ENCODE measurements at places on chromosomes 3 and 15. TPM values are rescaled to one million over a fixed set of nuclear protein-coding genes. Genes with fewer than 3 reads are reported as not detected.

DNA sequence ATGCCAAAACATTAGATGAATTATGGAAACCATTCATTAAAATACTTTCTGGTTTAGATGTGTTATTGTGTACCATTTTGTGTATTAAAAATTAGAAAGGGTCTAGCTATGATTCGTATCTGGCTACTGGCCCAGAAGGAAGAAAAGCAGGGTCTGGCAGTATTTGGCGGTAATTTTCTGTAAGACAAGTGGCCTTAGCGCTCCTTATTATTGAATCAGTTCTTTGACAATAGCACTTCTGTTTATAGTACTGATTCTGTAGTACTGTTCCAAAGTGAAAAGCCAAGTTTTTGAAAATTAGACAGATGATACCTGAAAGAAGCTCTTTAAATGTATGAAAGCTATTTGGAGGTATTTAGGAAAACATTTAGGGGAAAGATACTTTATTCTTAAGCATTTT lies 10.2 kb downstream of the GLCE start:
- no peaks in the 10 kb centered on the region for H3K36me3 ChIP-seq
- no peak for DNase-seq
- H3K27ac ChIP-seq: no peak overlapping the region
- H3K27me3 ChIP-seq: no peaks in the 10 kb centered on the region

DNA sequence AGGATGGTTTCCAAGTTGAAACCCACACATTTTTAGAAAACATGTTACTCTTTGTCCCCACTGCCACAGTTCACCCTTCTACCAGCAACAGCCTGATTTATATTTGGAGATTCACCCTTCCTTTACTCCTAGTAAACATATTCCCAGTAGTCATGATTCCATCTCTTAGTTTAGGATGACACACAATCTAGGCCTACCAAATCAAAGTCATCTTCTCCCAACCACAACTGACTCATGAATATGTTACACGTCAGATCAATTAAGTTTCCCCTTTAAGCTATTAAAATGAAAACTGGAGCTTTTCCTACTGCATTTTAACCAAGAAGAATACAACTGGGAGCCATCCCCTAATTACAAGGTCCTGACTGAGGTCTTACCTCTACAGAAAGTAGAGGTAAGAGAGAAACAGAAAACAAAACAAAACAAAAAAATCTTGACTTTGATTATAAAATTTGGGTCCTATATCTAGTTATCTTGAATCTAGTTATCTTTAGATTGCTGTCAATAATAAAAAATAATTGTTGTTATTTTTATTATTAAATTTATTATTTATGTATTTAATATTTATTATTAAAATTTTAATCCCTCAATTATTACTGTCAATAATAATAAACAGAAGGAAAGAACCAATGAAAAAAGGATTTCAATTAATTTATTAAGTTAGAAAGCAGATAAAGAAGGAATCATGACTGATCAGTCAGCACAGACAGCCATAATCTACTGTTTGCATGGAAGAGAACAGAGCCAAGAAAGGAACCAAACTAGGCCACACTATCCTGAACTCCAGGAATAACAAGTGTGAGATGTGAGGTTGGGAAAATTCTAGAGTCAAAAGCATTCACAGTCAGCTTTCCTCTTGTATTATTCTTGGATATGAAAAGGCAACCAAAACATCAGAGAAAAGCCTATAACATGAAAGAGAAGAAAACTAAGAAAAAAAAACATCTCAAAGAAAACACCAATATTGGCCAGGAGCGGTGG lies 12.5 kb downstream of the DPH6 start:
- H3K4me1 ChIP-seq: peaks cover 3% of the 10 kb centered on the region
- H3K36me3 ChIP-seq: no peaks in the 10 kb centered on the region
- DNase-seq: no peak
- no peak overlapping the region for H3K27ac ChIP-seq

DNA sequence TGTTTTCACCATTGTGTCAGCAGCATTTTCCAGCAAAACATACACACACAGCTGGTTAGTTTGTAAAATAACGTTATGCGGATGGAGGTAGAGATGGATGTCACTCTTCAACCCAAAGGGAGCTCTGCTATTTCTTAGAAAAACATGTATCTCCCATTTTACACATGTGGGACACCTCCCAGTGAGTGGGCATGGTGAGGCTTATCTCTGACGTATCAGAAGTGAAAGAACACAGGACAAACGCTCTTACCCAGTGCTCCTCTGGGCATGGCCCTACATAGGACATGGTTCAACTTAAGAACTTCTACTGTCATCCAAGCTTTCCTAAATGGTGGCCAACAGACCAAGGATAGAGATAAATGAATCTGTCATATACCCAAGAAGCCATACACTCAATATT lies 2.1 kb downstream of the FAM240A start:
- H3K36me3 ChIP-seq: no peaks in the 10 kb centered on the region
- H3K4me1 ChIP-seq: no peaks in the 10 kb centered on the region
- H3K4me3 ChIP-seq: no peak overlapping the region

- DNase-seq: no peak
- H3K4me1 ChIP-seq: no peaks in the 10 kb centered on the region
- H3K4me3 ChIP-seq: no peak overlapping the region
Measured at GRCh38 chr3:50196253-50196801, 4.9 kb downstream of the GNAT1 start.

GRCh38 chr3:150107429-150108175 lies 136.9 kb upstream of the PFN2 start:
- H3K27me3 ChIP-seq: no peaks in the 10 kb centered on the region
- no peak overlapping the region for H3K4me3 ChIP-seq
- no peaks in the 10 kb centered on the region for H3K4me1 ChIP-seq
- no peak overlapping the region for H3K27ac ChIP-seq
- no peaks in the 10 kb centered on the region for H3K36me3 ChIP-seq

DNA sequence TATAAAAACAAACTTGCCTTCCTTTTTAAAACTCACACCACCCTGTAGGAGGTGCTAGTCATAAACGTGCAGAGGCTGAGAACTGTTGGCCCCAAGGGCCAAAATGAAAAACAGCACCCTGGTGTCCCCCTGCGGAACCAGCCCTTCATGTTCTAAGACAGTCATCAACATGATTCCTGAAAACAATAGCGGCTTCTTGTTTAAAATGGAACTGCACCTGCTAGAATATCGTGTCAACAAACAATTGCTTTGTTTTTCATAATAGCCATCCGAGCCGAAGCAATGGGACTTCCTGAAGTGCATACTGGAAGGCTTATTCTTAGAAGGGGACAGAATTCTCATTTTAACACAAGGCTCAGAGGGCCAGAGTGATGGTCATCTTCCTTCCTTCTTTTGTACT lies 43.7 kb downstream of the MECOM start:
- no peaks in the 10 kb centered on the region for H3K27me3 ChIP-seq
- H3K4me1 ChIP-seq: peaks cover 3% of the 10 kb centered on the region
- H3K36me3 ChIP-seq: no peaks in the 10 kb centered on the region
- no peak overlapping the region for H3K4me3 ChIP-seq
- no peak for DNase-seq

DNA sequence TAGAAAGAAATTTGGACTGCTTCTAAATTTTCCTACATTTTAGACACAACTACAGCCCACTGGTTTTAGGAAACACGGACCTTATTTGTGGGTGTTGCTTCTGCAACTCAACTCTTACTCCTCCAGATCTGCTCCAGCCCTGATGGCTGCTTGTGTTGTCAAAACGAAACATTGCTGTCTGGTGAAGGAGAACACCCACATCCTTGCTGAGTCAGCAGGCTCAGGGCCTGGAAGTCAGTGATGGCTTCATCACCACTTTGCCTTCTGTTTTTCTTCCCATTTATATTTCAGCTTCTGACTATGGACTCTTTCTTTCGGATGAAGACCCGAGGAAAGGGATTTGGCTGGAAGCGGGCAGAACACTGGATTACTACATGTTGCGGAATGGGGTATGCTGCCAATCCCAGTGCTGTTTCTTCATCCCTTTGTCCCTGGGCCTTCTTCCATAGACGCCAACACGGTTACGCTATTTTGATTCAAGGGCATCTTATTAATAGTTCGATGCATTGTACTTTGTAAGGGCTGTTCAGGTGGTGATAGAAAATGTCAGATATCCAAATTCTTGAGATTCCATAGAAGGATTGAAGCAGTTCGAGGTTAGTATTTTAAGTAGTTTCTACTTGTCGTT lies 392.6 kb upstream of the TPM1 start:
- H3K27ac ChIP-seq: no peak overlapping the region
- DNase-seq: no peak
- peaks cover 3% of the 10 kb centered on the region for H3K4me1 ChIP-seq
- peaks cover 3% of the 10 kb centered on the region for H3K36me3 ChIP-seq
- no peaks in the 10 kb centered on the region for H3K27me3 ChIP-seq

GRCh38 chr3:53668872-53669271 lies 174.5 kb downstream of the CACNA1D start:
- DNase-seq: no peak
- no peak overlapping the region for H3K4me3 ChIP-seq
- H3K36me3 ChIP-seq: no peaks in the 10 kb centered on the region
- H3K27ac ChIP-seq: no peak overlapping the region
- H3K27me3 ChIP-seq: no peaks in the 10 kb centered on the region

DNA sequence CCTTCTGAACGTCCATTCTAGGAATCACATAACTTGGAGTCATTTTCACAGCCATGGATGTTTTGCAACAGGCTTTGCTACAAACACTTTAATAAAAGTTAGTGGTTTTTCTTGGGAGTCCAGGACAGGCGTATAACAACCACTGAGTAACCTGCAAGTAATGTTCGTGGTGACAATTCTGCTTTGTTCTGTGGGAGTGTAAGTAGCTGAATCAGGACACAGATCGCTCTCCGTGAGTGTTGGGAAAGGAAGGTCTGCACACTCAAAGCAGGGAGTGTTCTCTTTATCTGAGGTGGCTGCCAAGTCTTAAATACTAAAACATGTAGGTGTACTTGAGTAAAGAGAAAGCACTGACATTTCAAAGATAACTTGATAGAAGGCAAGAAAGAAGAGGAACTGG lies 7.9 kb upstream of the BNC1 start:
- H3K4me1 ChIP-seq: no peaks in the 10 kb centered on the region
- no peaks in the 10 kb centered on the region for H3K27me3 ChIP-seq
- no peak for DNase-seq

DNA sequence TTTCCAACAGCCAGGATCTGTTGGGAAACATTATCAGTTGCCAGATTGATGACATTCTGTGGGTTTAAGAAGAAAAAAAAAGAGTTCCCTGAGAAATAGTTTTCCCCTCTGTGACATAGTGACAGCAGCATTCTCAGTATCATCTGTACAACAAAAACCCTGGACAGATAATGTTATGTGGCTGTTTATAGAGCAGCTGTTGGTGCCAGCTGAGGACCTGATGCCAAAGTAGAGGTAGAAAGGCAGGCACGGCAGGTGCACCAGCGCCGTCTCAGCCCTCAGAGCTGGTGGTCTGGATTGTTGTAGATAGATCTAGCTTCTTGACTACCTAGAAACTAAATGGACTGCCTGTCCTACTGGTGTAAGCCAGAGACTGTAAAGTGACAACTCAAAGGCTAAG lies 56.2 kb upstream of the FILIP1L start:
- no peak overlapping the region for H3K27ac ChIP-seq
- H3K4me1 ChIP-seq: no peaks in the 10 kb centered on the region
- no peak for DNase-seq
- no peak overlapping the region for H3K4me3 ChIP-seq

- no peaks in the 10 kb centered on the region for H3K27me3 ChIP-seq
- H3K4me3 ChIP-seq: no peak overlapping the region
Measured at GRCh38 chr3:101261506-101261905, 58.9 kb downstream of the IMPG2 start.

GRCh38 chr3:60552581-60552980 lies 698.7 kb downstream of the FHIT start:
- H3K4me3 ChIP-seq: no peak overlapping the region

DNA sequence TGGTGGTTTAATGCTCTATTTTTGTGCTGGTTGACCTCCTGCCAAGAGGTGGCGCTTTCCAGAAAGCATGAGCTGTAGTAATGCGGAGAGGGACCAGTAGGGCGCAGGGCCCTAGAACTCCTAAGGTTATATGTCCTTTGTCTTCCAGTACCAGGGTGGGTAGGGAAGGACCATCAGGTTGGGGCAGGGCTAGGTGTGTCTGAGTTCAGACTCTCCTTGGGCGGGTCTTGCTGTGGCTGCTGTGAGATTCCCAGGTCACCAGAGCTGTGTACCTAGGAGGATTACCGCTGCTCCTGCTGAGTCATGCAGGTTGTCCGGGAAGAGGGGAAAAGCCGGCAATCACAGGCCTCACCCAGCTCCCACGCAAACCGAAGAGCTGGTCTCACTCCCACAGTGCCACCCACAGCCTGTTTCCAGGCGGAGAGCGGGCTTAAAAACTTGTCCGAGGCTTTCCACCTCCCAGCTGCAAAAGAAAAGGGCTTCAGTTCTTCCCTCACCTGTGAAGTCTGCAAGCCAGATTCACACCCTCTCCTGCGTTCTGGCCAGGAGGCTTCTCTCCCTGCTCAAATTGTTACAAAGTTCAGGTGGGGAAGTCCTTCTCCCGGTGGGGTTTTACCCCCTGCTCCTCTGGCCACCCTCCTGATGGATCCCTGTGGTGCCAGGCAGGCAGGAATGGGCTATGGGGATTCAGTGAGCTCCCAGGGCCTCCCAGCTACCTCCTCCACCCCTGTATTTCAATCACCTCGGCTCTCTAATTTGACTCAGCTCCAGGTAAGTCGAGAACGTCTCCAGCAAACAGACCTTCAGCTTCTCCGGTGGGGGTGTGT lies 37.7 kb upstream of the BCHE start:
- H3K27ac ChIP-seq: no peak overlapping the region
- H3K36me3 ChIP-seq: no peaks in the 10 kb centered on the region

DNA sequence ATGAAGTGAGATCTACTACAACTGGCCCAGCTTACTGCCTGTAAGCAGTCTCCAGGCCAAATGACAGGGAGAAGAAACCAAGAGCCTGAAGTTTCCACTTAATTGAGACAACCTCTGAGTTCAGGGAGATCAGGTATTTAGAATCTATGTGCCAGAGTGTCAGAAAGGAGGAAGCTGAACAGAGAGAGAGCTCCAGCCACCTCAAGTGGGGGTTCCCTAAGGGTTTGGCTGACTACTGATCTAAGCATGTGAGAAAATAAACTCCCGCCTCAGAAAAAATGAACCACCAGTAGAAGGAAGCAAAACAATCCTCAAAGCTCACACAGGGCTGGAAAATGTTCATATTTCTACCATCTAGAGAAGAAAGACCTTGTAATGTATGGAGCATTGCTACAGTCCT lies 25.0 kb downstream of the ADAM10 start:
- no peak overlapping the region for H3K4me3 ChIP-seq
- H3K36me3 ChIP-seq: no peaks in the 10 kb centered on the region
- no peaks in the 10 kb centered on the region for H3K4me1 ChIP-seq

DNA sequence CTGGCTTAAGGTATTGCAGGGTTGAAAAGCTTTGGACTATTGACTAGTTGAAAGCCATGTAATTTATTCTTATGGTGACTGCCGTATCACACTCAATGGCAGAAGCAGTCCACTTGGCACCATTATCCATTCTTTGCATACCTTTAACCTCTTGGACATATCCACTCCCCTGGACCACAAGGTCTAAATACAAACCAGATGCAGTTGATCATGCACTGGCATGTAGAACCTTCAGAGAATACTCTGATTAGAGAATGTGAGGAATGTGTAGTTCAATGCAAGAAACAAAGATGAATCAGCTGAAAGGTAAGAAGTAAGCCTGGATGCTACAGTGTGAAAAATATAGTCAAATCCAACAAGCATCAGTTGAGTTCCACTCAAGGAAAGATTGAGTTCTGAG lies 93.1 kb downstream of the FRMD5 start:
- H3K4me3 ChIP-seq: no peak overlapping the region
- no peak for DNase-seq
- no peaks in the 10 kb centered on the region for H3K27me3 ChIP-seq
- H3K4me1 ChIP-seq: no peaks in the 10 kb centered on the region

Gene MCCC1
- total RNA-seq: 35.3 TPM

Gene MRPS22
- total RNA-seq: 36.7 TPM

Gene HTR3E
- total RNA-seq: not detected

Gene GOLGA8T
- total RNA-seq: not detected

Gene KBTBD12
- total RNA-seq: 1.4 TPM

Gene GOLGA6L4
- total RNA-seq: 5.6 TPM

Gene RPUSD2
- total RNA-seq: 9.8 TPM

Gene TGM5
- not detected for total RNA-seq

Gene PIERCE2
- total RNA-seq: 2.7 TPM

Measured in kidney (tissue), 22 donors.